ENCODE measurements at places on chromosomes 2 and 18.
A peak's percentile ranks its signal among the peaks of the same experiment; 100 is the strongest.

- DNase-seq: no peak
Measured at GRCh38 chr2:105925390-105925789, 180.7 kb downstream of the NCK2 start.

DNA sequence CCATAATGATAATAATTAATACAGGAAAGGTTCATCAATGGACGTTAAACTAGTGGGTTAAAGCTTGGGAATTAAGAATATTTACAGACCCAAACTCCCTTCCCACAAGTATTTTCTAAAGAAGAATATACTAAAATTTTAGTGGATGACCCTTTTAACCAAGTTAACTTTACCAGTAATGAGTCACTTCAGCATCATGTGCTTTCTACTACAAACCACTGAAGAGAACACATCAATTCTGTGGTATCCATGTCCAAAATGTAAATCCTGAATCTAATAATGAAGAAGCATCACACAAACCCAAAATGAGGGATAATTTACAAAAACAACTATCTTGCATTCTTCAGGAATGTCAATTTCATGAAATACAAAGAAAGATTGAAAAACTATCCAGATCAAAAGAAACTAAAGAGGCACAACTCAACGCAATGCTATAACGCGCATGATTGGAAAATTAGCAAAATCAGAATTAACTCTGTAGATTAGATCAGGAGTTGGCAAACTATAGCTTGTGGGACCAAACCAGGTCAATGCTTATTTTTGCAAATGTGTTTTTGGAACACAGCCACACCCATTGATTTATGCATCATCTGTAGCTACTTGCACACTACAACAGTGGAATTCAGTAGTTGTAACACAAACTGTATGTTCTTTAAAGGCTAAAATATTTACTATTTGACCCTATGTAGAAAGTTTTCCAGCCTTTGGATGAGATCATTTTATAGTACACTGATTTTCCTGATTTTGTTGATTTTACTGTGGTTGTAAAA, 27.5 kb downstream of the COPS8 start:
- DNase-seq: no peak

GRCh38 chr2:122193622-122194021, 438.2 kb downstream of the TSN start:
- no peak for DNase-seq

GRCh38 chr2:239465017-239466001, 64.5 kb upstream of the HDAC4 start:
- peak; percentile 56 for DNase-seq

DNA sequence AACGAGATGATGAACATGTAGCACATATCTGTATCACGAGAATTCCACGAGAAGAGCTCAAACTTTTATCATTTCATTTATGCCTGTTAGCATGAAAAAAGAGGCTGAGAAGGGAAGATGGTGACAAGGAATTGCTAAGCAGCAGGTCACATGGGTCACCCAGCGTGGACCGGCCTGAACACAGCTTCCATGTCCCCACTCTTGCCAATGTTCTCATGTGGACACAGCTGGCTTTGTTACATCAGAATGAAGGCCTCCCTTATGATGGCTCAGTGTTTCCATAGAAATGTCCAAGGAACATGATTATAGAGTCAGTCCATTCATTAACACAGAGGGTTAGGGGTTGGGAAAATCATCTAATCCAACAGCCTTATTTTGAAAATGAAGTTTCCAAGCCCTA, 215.4 kb downstream of the CMPK2 start:
- DNase-seq: no peak

DNA sequence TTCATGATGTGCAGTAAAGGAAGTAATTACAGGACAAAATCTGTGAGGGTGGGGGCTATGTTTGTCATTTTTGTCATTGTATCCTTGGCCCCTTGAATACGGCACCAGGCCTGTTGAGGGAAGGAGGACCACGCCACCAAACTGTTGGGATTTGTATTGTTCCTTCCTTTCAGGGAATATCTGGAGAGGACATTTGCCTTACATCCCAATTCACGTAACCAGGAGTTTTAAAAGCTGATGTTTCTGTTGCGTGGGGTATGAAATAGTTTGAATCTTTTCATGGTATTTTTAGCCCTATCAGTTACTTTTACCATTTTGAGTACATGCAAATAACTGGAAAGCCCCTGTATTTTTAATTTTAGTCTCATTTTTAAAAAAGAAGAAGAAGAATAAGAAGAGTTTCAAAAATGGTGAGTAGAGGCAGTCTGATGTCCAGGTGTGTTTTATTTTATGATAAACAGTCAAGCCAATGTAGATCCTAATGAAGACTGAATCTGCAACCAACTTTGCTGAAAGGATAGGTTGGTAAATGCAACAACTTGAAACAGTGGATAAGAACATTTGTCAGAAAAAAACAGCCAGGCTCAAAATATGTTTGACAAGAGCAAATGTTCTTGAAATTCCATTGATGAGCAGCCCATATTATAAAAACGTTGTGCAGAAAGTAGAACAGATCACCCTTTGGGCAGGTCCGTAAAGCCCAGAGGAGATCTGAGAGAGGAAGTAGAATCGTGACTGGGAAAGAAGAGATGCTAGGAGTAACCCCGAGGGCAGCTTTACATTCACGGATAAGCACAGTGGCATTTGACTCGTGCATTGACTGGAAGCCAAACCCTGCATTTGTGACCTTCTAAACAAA, 54.5 kb downstream of the RASGRP3 start:
- DNase-seq: no peak

DNA sequence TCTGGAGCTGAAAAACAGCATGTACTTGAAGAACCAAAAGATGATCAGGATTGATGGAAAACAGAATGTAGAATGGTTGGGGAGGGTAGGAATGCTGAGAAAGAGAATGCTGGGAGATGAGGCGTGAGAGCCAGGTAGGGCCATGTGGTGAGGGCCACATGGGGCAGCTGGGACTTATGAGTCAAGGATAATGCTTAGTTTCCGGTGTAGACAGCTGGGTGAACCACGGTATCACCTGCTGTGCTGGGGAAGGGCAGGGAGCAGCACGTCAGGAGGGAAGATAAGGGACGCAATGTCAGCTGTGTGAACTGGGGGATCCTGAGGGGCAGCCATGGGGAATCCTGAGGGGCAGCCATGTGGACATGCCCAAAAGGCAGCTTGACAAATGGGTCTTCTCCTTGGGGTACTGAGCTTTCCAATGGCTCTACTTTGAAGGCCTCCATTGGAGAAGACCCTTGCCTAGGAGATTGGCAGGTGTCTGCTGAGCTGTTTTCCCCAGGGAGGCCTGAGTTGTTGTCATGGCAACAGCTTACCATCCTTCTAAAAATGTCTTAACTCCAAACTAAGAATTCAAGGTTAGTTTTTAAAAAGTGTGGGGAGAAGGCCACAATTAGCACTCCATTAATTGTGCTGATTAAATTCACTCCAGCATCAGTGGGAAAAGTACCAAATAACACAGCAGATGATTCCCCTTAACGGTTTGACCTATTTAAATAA, 51.1 kb downstream of the MTHFD2 start:
- no peak for DNase-seq

GRCh38 chr2:127508631-127509034, 17.7 kb downstream of the IWS1 start:
- DNase-seq: peak; percentile 37

- DNase-seq: no peak
Measured at GRCh38 chr2:98252038-98252773, 94.0 kb upstream of the CNGA3 start.

DNA sequence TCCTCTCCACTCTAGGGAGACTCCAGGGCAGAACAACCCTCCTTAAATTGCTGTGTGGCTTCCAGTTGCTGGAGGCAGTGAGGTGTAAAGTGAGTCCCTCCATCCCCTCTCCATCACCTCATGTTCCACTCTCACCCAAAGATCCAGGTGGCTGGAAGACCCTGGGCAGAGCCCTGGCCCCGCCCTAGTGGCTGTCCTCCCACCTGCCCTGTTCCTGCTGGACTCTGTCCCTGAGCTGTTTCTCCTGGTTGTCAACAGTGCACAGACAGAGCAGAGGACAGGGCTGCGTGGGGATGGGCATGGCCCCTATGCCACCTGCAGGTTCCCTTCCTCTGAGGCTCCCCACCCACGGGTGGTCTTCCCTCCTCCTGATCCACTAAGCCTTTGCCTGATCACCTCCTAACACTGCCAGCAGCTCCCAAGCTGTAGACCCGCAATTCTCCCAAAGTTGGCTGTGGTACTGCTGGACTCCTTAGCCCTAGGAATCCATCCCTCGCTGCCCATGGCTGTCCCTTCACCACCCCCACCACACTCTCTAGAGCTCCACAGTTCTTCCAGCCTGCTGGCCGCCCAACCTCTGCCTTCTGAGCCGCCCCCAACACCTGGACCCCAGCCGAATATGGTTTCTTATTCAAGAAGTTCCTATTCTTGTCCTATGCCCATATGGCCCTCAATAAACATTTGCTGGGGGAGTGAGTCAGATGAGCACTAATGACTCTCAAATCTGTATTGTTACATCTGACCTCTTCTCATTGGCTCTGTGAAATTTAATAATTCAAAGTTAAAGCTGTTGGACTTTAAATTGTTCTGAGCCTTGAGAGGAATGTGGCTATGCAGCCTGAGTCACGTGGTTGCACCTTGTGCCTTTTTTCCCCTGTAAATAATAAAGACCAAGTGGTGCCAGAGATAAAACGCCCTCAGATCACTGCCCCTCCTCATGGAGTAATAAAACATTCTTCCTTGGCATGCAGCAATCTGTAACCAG, 260.0 kb upstream of the HS6ST1 start:
- no peak for DNase-seq

- DNase-seq: no peak
Measured at GRCh38 chr18:12369211-12369610, 7.8 kb downstream of the AFG3L2 start.

DNA sequence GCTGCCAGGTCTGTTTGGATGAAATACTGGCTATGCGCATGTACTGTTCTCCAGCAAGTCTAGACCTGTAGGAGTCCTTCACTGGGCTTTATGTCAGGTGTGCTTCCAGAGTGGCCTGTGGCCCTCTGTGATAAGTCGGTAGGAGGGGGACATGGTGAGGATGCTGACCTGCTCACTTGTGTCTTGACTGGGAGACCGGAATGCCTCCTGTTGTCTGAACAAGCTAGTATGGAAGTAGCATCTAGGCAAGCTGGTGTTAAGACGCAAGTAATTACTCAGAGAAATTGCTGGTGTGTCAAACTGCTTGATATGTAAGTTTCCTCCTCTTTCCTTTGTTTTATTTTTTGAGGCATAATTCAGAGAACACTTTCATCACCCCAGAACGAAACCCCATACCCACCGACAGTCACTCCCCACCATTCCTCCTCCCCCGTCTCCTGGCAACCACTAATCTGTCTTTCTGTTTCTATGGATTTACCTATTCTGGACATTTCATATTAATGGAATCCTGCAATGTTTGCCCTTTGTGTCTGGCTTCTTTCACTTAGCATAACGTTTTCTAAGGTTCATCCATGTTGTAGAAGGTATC, 76.4 kb downstream of the TMEM247 start:
- no peak for DNase-seq

- DNase-seq: no peak
Measured at GRCh38 chr18:57027190-57027708, 119.6 kb upstream of the BOD1L2 start.

DNA sequence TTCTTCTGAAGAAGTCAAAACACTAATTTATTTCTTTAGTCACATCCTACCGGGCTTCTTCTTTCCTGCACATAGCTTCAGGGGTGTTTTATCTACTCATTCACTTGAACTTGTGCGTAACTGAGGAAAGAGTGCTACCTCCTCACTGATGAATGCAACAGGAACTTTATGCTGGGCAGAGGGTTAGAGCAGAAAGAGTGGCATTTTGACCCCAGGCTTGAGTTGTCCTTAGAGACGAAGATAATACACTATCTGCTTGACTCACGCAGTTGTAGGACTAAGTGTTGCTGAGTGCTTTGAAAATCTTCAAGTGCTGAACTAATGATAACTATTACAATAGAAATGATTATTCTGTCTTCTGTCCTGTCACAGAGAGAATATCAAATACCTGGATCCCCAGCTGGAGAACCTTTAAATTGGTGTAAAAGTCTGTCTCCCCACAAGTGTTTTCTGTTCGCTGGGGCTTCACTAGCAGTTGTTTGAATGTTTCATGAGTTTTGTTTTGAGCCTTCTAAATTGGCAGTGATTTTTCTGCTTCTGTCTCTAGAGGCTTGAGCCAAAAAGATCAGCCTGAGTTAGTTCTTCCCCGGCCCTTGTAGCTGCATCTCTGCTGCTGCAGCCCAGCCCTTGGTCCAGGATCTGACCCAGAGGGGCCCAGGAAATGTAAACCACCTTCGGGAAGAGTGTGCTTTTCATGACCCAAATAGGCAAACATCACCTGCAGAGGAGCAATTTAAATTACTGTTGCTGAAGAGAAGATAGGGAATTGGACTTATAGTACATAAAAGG, 86.3 kb upstream of the LGALSL start:
- no peak for DNase-seq

DNA sequence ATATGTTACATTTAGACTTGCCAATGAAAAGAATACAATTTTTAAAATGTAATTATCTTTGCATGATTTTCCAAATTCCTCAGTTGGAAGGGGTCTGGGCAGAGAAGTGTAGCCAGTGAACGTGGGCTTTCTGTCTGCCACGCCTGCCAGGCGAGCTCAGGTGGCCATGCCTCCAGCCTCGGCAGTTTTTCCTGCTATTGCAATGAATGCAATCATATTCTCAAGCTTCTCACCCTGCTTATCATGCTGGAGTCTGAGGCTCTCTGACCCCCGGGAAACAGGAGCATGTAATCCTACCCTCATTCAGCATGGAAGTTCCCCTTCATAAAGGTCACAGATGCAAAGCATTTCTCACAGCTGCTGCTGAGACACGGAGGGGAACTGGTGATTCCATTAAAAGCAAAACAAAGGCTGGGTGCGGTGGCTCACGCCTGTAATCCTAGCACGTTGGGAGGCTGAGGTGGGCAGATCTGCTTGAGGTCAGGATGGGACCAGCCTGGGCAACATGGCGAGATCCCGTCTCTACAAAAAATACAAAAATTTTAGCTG, 154.8 kb downstream of the MBP start:
- peak; percentile 19 for DNase-seq

GRCh38 chr2:134131681-134132489, 122.0 kb upstream of the MGAT5 start:
- no peak for DNase-seq

DNA sequence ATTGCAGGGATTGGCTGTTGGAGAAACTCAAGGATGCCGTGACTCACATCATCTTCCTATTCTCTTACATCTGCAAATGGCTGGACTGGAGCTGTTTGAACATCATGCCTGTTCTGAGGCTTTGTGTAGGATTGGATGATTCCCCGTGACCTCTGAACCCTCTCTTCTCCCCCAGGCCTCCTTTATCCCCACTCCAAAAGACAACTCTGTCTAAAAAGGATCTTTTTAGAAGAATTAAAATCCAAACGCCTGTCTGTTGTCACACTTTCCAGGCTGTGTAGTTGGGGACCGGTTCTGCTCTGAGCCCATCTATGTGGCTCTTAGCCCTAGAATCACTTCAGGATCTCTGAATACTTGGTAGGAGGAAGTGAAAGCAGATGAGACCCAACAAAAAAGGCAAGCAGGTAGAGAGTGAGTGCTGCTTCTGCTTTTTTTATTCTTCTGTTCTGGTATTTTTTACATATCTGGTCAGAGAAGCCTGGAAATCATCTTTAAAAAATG, 565 bp downstream of the SP140 start:
- DNase-seq: no peak

- no peak for DNase-seq
Measured at GRCh38 chr2:159712929-159713420, 669 bp downstream of the MARCHF7 start.

GRCh38 chr2:126264625-126265024, 391.3 kb upstream of the GYPC start:
- no peak for DNase-seq

Data from iPS-NIHi11 (cell line).